ENCODE measurements at places on chromosomes 1 and 21. TPM values are rescaled to one million over a fixed set of nuclear protein-coding genes. Genes with fewer than 3 reads are reported as not detected.

ZP4 gene
- total RNA-seq, result 0.24 TPM

AMPD1 gene
- not detected for total RNA-seq

CLIC6 gene
- not detected for total RNA-seq

SAMD13 gene
- 2.9 TPM for total RNA-seq

PLPP3 gene
- total RNA-seq, result 14.2 TPM

BMP8B gene
- total RNA-seq, result 2.4 TPM

FMO3 gene
- total RNA-seq, result 58.6 TPM

KRTAP19-1 gene
- not detected for total RNA-seq

ALPL gene
- total RNA-seq, result 1.3 TPM

ERG gene
- total RNA-seq, result not detected

RCC1 gene
- total RNA-seq, result 38.2 TPM

ARPC5 gene
- 182 TPM for total RNA-seq

BTBD8 gene
- 0.49 TPM for total RNA-seq

C4BPA gene
- not detected for total RNA-seq

ELAPOR1 gene
- 0.29 TPM for total RNA-seq

GBP6 gene
- not detected for total RNA-seq

SLX9 gene
- 17.0 TPM for total RNA-seq

GPR61 gene
- 0.20 TPM for total RNA-seq

APOBEC4 gene
- not detected for total RNA-seq

CAMK2N1 gene
- total RNA-seq, result 9.9 TPM

RGL1 gene
- 19.2 TPM for total RNA-seq

S100A7A gene
- total RNA-seq, result not detected

LORICRIN gene
- total RNA-seq, result not detected

TMPRSS15 gene
- 3.6 TPM for total RNA-seq

PGLYRP4 gene
- not detected for total RNA-seq

DCST1 gene
- not detected for total RNA-seq

DMRTA2 gene
- 0.20 TPM for total RNA-seq

CCDC181 gene
- 1.2 TPM for total RNA-seq

KISS1 gene
- 7.0 TPM for total RNA-seq

TMEM82 gene
- not detected for total RNA-seq

GOLPH3L gene
- 9.3 TPM for total RNA-seq

SLC16A4 gene
- 18.5 TPM for total RNA-seq

CHI3L2 gene
- total RNA-seq, result 2.6 TPM

KCNH1 gene
- 1.6 TPM for total RNA-seq

RAB3B gene
- total RNA-seq, result 5.6 TPM

Measured in RPMI7951 (cell line).